Naive thymus-derived CD4-positive, alpha-beta T cell (primary cell): ENCODE measurements at places on chromosomes 1 and 21. TPM values are rescaled to one million over a fixed set of nuclear protein-coding genes. Genes with fewer than 3 reads are reported as not detected.

DNA sequence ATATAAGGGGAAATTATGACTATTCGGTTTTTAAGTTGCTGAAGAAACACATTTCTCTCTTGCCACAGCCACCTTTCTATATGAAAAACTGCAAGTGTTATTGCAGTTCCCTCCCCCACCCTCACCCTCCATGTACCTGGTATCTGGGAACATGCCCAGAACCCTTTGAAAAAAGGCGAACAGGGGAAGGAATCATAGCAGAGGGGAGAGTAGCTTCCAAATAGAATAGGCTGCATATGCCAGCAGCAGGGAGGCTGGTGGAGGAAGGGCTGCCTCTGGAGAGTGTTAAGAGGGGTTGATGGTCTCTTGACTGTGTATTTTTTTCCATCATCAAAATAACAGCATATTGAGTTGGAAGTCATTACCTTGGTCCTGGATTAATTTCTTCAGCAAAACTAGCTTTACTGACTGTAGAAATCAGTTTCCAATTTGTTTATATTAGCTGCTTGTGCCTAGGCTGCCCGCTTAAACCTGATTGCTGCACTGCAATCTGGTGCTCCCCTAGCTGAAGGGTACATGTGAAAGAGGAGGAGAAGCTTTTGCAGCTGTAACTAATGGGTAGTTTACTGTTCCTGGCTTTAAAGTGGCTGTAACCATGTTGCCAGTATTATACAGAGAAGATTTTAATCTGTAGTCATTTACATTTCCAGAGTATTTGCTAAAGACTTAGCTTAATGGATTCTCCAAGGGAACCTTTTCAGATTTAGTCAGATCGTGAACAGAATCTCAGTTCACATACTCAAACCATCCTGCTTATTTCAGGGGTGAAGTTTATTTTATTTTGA is 22.7 kb downstream of the AHCYL1 start:
- no peak overlapping the region for H3K4me3 ChIP-seq
- peaks cover 27% of the 10 kb centered on the region for H3K36me3 ChIP-seq
- no peak overlapping the region for H3K27ac ChIP-seq
- H3K4me1 ChIP-seq = peaks cover 5% of the 10 kb centered on the region
- H3K27me3 ChIP-seq = no peaks in the 10 kb centered on the region

DNA sequence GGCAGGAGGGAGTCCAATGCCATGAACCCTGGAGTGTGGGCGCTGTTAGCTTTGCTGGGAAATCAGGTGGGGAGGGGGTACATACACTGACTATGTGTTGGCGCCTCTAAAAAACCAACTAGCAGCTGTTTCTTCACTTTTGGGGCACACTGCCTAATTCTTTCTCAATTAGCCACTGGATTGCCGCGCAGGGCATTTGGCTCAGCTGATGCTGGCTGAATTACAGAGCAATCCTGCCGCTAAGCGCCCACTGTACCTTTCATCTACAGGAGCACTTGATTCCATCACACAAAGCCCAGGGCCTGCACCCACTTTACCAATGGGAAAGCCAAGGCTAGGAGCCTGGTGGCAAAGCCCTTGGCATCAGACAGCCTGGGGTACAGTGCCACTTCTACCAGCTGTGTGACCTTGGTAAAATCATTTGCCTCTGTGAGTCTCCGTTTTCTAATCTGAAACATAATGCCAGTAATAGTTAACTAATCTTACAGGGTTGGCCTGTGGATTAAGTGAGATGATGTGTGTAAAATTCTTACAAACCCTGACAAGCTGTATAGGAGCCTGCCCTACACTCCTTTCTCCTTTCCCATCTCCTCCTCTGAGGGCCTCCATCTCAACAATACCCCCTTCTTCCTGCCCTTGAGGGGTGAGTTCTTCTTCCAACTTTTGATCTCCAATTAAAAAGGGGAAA is 59.0 kb downstream of the UBE2T start:
- H3K4me3 ChIP-seq = no peak overlapping the region
- no peaks in the 10 kb centered on the region for H3K27me3 ChIP-seq

DNA sequence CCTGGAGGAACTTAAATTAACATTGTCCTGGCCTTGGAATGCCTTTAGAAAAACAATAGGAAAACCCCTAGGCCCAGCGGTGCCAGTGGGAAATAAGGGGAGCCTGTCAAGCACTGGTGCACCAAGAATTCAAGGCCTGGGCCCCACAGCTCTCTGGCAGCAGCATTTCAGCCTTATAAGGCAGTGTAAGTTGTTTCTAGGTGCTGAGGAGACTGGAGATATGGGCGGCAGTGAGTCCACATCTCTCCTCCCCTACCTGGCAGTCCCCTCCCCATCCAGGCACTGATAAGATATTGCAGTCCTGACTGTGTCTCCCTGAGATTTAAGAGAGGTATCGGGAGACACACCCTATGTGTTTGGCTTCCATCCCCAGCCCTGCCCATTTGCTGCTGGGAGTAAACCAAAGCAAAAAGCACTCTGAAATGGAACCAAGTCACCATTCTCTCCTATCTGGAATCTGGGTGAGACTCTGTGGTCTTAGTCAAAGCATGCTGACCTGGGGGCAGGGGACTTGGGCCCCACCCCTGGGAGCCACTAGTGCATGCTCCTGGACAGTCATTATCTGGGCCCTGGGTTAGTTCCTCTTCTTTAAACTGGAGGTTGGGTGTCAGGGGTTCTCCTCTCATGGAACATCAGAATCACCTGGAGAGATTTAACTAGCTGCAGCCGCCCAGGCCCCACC is 30.5 kb downstream of the DEGS1 start:
- DNase-seq = no peak
- no peaks in the 10 kb centered on the region for H3K36me3 ChIP-seq
- H3K4me1 ChIP-seq = no peaks in the 10 kb centered on the region
- no peaks in the 10 kb centered on the region for H3K27me3 ChIP-seq
- no peak overlapping the region for H3K4me3 ChIP-seq

- no peak overlapping the region for H3K4me3 ChIP-seq
- DNase-seq = no peak
- H3K36me3 ChIP-seq = no peaks in the 10 kb centered on the region
- H3K27ac ChIP-seq = no peak overlapping the region
- no peaks in the 10 kb centered on the region for H3K4me1 ChIP-seq
Observed at GRCh38 chr1:186930238-186930637, 101.5 kb downstream of the PLA2G4A start.

- H3K4me1 ChIP-seq = no peaks in the 10 kb centered on the region
- peaks cover 13% of the 10 kb centered on the region for H3K36me3 ChIP-seq
- no peak overlapping the region for H3K27ac ChIP-seq
- no peak for DNase-seq
- no peaks in the 10 kb centered on the region for H3K27me3 ChIP-seq
Observed at GRCh38 chr1:243388276-243388675, 132.4 kb downstream of the SDCCAG8 start.

- peaks cover 11% of the 10 kb centered on the region for H3K36me3 ChIP-seq
- no peaks in the 10 kb centered on the region for H3K27me3 ChIP-seq
- no peak overlapping the region for H3K4me3 ChIP-seq
- no peak for DNase-seq
- no peak overlapping the region for H3K27ac ChIP-seq
Observed at GRCh38 chr1:15956150-15956549, 19.8 kb downstream of the ZBTB17 start.

- no peaks in the 10 kb centered on the region for H3K27me3 ChIP-seq
- no peak overlapping the region for H3K27ac ChIP-seq
- DNase-seq = no peak
Observed at GRCh38 chr1:20981915-20982314, 194.8 kb downstream of the EIF4G3 start.

DNA sequence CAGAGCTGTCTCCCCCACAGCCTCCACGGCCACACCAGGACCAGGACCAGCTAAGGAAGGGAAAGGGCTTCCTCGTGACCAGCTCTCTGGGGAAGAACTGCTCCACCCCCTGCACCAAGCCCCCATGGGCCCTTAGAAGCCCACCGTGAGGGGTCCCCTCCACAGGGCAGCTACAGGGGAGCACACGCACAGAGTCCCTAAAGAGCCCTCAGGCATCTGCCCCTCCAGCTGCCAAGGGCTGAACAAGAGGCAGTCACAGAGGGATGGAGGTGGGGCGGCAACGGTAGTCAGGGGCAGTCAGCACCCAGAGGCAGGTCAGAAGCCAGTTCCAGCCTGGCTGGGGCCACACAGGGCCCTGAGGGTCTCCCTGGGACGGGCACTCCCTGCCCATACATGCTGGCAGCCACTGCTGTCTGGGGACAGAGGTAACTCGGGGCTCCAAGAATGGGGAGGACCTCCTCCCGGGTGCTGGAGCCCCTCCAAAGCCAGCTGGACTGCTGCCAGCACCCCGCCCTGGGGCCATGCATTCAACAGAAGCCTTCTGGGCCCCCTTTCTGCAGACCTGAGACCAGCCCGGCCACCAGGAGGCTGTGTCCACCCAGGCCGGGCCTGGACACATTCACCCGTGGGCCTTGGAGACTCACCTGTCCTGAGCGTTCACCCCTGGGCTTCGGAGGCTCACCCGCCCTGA is 18.7 kb downstream of the SLC19A1 start:
- H3K4me3 ChIP-seq = no peak overlapping the region
- no peaks in the 10 kb centered on the region for H3K4me1 ChIP-seq
- H3K27ac ChIP-seq = no peak overlapping the region
- no peaks in the 10 kb centered on the region for H3K27me3 ChIP-seq
- no peak for DNase-seq

- no peak overlapping the region for H3K27ac ChIP-seq
- DNase-seq = no peak
- H3K27me3 ChIP-seq = no peaks in the 10 kb centered on the region
- H3K4me3 ChIP-seq = no peak overlapping the region
- no peaks in the 10 kb centered on the region for H3K36me3 ChIP-seq
- H3K4me1 ChIP-seq = peaks cover 20% of the 10 kb centered on the region
Observed at GRCh38 chr1:234839663-234840062, 229.7 kb upstream of the IRF2BP2 start.

DNA sequence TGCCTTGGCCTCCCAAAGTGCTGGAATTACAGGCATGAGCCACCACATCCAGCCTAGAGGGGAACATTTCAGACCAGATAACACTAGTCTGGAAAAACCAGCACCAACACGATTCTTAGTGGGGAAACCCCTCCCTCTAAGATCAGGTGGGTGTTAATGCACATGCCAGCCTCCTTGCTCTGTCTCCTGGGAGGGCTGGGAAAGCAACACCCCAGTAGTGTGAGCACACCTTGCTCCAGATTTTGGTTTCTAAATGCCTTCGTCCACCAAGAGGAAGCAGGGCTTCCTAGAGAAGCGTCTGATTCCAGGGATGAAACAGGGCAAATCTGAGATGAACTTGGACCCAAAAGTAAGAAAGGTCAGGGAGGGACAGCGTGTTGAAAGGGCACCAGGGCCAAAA is 2.2 kb upstream of the KRTAP10-4 start:
- no peak for DNase-seq
- H3K4me1 ChIP-seq = no peaks in the 10 kb centered on the region
- H3K27me3 ChIP-seq = no peaks in the 10 kb centered on the region
- no peak overlapping the region for H3K27ac ChIP-seq
- H3K4me3 ChIP-seq = no peak overlapping the region

DNA sequence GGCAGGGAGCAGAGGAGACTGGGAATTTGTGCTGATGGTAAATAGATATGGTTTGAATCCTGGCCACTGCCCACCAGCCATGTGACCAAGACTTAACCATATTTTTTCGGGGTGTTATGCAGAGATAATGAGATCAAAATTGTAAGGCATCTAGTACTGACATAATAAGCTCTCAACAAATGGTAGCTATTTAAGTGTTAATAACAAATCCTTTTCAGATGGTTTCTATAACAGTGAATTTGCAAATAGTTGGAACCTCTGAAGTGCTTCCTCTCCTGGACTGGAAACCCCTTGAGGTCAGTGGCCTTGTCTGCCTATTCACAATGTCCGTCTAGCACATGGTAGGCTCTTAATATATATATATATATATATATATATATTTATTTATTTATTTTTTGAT is 64.7 kb downstream of the MDM4 start:
- H3K27ac ChIP-seq = no peak overlapping the region
- no peak for DNase-seq
- H3K4me1 ChIP-seq = peaks cover 9% of the 10 kb centered on the region
- H3K4me3 ChIP-seq = no peak overlapping the region
- peaks cover 3% of the 10 kb centered on the region for H3K36me3 ChIP-seq

- H3K4me3 ChIP-seq = no peak overlapping the region
- H3K27ac ChIP-seq = no peak overlapping the region
- H3K27me3 ChIP-seq = no peaks in the 10 kb centered on the region
- no peak for DNase-seq
- peaks cover 8% of the 10 kb centered on the region for H3K4me1 ChIP-seq
Observed at GRCh38 chr1:11657654-11658053, 3.0 kb downstream of the FBXO44 start.

DNA sequence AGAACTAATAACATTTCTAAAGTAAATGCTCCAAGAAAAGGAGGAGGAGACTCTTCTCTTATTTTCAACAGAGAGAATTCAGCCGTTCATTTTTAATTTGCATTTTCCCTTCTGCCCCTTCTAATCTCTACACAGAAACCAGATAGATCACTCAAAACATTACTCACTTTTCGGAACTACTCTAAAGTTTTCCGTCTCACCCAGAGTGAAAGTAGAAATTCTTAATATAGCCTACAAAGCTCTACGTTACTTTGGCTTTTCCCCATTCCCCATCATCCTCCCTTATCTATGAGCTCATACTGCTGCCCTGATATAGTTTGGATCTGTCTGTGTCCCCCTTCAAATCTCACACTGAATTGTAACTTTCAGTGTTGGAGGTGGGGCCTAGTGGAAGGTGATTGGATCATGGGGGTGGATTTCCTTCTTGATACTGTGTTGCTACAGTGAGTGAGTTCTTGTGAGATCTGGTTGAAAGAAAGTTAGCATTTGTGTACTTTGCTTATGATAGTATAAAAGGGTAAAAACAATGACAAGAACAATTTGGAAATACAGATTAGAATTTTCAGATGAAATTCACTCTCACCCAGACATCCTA is 188.2 kb downstream of the AMY1C start:
- no peak overlapping the region for H3K27ac ChIP-seq
- H3K4me3 ChIP-seq = no peak overlapping the region
- H3K4me1 ChIP-seq = no peaks in the 10 kb centered on the region
- no peaks in the 10 kb centered on the region for H3K36me3 ChIP-seq
- DNase-seq = no peak

DNA sequence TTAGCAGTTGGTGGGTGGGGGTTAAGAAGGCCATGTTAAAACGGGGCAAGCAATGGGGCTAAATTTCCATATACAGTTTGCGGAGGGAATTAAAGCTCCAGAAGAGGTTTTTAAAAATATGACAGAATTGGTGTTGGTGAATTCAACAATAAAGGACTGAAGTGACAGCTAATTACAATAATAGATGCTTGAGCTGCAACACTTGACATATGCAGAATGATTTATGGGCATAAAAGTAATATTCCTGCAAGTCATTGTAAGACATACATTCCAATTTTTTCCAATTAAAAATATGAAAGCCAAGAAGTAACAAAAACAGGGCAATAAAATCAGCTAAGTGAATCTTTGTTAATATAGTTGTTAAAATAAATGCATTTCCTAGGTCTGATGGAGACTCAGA is 202.2 kb upstream of the MAP1LC3C start:
- H3K27me3 ChIP-seq = no peaks in the 10 kb centered on the region
- DNase-seq = no peak
- H3K27ac ChIP-seq = no peak overlapping the region

LRRC71 gene
- not detected in 2 replicates for total RNA-seq

PCSK9 gene
- total RNA-seq = not detected

SHISA4 gene
- 0.46 TPM for total RNA-seq

WDTC1 gene
- total RNA-seq = 35.3 TPM
